Activated naive CD4-positive, alpha-beta T cell treated with anti-CD3 and anti-CD28 coated beads for 36 hours (primary cell): ENCODE measurements at places on chromosomes 4 and X.

- no peak for DNase-seq
These were observed 1.0 kb upstream of the PPP2R3B start for GRCh38 chrX:387729-388128.

- DNase-seq = no peak
These were observed 1.4 kb downstream of the PDZD4 start for GRCh38 chrX:153828723-153829548.

GRCh38 chr4:99943904-99944437, 2.4 kb downstream of the DNAJB14 start:
- no peak for DNase-seq

- peak; percentile 27 for DNase-seq
These were observed 153.9 kb downstream of the KDR start for GRCh38 chr4:54971474-54971950.
